AG04449 (cell line): ENCODE measurements at places on chromosomes 3 and 15.

- no peak for DNase-seq
Measured at GRCh38 chr3:47455806-47456452, 19.8 kb downstream of the SCAP start.

- DNase-seq: no peak
Measured at GRCh38 chr3:28077572-28077971, 163.8 kb upstream of the CMC1 start.

- no peak for DNase-seq
Measured at GRCh38 chr3:141274411-141275031, 42.9 kb downstream of the PXYLP1 start.

GRCh38 chr3:161263057-161263456 is 41.9 kb downstream of the NMD3 start:
- DNase-seq: peak; percentile 40

DNA sequence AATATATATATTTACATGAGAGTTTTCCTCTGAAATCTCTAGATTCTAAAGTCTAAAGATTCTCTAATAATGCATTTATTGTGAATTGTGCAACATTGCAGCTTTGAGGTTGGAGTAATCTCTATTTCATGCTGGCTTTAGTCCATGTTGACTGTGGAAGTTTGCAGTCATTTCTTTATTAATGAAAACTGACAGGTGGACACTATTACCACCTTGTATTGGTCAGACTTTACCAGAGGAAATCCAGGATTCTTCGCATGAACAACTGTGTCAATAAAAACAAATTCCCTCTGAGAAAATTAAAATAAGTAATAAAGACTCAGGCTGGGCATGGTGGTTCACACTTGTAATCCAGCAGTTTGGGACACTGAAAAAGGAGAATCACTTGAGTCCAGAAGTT is 274.1 kb downstream of the SHQ1 start:
- no peak for DNase-seq

GRCh38 chr3:68468695-68469375 is 463.5 kb downstream of the TAFA4 start:
- DNase-seq: no peak

DNA sequence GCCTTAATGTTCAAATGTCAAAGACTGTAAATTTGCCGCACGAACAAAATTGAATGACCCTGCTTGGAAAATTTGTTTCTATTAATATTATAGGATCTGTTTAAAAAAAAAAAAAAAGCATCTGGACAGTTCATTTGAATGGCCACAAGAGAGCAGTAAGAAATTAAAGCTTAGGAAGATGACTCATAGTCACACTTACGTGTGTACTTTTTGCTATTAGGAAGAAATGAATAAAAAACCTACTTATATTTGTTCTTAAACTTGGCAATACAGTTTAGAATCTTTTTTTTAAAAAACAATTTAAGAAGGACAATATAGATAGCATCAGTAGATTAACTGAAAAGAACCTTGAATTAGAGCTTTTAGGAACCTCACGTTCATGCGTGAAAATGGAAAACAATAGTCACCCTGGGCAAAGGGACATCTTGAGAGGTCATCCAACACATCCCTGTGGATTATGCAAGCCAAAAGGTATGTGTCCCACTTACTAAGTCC is 621.8 kb downstream of the MECOM start:
- no peak for DNase-seq

DNA sequence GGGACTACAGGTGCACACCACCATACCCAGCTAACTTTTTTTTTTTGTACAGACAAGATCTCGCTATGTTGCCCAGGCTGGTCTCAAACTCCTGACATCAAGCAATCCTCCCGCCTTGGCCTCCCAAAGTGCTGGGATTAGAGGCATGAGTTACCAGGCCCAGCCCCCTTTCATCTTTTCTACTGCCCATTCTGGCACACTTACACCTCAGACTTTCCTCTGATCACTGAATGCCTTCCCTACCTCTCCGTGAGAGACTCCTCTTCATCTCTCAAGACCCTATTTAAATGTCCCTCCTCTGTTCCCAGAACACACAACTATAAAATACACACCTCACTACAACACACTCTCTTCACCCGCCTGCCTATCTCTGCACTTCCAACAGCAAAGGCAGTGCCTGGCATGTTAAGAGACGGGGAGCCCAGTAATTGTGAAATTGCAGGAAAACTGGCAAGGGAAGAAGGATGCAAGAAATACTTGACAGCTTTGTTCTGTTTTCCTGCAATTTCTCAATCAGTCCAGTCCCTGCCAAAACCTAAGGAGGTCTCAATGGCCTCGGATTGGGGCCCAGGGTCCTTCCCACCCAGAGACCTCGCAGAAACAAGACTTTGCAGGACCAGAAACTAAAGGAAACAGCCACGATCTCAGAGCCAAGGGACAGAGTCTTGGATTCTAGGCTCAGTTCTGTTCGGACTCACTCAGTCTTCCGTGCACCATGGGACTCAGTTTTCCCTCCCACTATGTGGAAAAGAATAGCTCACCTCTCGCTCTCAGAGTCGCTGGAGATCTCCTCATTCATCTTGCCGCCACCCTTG is 849 bp downstream of the RRP9 start:
- no peak for DNase-seq

DNA sequence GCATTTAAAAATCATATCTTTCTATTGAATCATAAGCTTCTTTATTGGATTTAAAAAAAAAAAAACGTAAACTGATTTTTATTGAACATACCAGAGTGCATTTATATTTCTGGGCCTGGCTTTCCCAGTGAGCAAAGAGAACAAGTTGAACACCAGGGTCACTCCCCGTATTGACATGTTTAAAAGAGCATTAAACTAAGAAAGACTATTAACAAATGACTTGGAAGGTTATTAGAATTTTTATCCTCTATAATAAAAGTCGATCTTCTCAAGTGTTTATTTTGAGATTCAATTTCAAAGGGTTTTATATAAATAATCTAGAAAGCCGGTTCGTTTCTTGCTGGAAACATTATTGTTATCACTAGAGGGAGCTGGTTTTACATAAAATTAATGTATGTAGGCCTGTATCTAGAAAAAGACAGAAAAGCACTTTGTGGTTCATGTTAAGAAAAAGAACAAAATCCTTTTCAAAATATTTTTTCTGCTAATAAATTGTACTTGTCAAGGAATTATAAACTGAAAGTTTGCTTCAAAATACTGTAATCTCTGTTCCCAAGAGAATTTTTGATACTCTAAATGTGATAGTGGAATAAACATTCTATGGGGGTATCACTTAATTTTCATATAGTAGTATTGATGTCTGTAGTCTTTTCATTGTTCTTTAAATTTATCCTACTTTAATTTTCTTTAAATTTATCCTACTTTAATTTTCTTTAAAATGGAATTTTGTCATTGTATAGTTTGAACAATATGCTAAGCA is 321.8 kb upstream of the MME start:
- DNase-seq: no peak

- DNase-seq: no peak
Measured at GRCh38 chr3:65539616-65540015, 499.1 kb downstream of the MAGI1 start.

DNA sequence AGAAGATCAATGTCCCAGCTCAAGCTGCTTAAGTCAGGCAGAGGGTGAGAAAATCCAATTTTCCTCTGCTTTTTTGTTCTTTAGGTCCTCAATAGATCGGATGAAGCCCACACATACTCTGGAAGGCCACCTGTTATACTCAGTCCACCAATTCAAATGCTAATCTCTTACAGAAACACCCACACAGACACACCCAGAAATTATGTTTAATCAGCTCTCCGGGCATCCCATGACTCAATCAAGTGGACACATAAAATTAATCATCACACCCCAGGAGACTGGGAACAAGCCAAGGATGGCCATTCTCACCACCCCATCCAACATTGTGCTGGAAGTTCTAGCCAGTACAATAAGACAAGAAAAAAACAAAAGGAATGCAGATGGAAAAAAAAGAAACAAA is 67.8 kb upstream of the SLC24A5 start:
- no peak for DNase-seq

DNA sequence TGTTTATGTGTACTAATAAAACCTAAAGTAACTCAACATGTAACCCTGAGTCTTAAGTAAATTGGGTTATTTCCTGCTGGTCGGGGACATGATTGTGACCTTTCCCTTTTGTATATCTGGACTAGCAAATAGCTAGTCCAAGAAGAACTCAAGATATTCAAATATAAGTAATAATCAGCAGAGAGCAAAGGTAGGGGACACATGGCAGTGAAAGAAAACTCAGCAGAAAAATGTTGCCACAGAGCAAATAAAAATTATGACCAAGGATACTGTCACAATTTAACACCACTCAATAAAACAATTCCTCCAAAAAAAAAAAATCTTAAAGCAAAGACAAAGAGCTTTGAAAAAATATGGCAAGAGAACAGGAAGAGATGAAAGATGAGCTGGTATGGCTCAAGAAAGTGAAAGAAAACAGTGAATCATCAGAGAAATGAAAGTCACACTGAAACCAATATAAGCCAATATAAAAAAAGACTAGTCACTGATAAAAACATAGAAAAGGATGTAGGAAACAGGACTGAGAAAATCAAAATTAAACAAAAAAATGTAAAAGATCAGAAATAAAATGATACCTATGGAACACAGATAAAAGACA is 43.4 kb downstream of the HLTF start:
- DNase-seq: no peak

DNA sequence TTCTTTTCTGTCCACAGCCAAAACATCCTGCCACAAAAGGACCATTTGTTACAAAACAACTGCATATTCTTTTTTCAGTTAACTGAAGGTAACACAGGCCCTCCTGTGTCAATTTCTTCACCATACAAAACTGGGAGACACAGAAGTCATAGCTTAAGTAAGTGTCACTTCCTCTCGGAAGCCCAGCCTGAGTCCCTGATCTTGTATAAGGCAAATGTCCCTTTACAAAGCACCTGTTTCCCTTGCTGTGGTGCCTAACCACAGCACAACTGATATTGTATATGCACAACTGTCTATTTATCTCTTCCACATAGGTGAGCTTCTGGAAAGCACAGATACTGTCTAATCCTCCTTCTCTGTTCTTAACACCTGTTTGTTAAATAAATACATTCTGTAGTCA is 293.7 kb downstream of the FHIT start:
- no peak for DNase-seq

DNA sequence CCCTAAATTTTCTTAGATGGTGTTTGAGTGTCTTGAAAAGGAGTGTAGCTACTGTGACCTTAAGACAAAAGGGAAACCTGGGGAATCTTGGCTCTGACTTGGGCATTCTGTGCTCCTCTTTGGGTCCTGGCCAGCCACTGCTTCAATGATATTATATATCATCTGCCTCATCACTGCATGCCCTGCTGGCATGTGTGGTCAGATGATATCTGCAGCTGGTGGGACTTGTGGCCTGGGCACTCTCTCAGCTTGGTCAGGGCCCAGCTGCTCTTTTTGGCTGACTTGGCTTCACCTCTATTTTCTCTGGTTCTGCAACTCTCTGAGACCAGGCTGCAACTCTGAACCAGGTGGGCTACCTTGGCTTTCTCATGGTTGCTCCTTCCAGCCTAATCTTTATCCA is 446.1 kb upstream of the RARB start:
- no peak for DNase-seq

GRCh38 chr15:53580366-53580765 is 179.1 kb downstream of the WDR72 start:
- no peak for DNase-seq

GRCh38 chr15:60101416-60101815 is 97.3 kb downstream of the FOXB1 start:
- no peak for DNase-seq

DNA sequence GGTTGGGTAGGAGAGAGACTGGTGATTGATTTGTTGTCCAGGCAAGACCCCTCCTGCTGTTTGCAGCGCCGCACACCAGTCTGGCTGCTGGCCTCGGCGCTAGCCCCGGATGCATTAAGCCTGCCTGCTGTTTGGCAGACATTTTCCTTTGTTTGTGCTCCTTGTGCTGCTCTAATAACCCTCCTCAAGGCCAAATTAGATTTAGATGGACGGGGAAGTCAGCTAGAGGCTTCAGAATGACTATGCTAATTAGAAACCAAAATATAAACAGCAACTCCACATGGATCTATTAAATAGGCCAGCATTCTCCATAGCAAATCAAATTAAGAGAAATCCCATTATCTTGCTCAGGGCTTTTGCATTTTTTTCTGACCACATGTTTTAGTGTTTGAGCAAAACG is 445.2 kb downstream of the SQOR start:
- no peak for DNase-seq

DNA sequence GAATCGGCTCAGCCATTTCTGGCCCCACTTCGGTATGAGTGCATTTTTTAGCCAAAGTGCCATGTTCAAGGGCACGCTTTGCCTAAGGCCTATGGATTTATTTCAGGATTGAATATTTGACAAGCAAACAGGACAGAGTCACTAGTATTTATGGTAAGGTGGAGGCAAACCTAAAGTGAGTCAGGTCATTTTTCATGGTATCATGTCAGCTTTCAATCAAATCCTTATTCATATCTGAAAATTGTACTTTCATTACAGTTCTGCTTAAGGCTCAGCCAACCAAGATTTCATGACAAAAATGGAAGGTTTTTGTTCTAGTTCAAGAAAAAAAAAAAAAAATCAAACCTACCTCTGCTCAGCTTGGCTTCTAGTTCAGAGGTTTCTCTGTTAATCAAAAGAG is 30.5 kb upstream of the ICE2 start:
- no peak for DNase-seq

DNA sequence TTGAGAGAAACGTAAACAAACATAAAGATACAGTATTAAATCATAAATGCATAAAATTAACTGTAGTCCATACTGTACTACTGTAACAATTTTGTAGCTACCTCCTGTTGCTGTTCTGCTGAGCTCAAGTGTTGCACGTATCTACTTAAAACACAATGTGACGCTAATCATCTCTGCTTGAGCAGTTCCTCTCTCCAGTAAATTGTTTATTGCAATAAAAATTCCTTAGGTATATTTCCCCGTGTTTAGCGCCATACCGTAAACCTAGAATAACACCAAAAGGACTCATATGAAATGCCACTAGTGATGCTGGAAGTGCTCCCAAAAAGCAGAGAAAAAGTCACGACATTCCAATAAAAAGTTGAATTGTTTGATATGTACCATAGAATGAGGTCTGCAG is 152.3 kb downstream of the LRRN1 start:
- no peak for DNase-seq

GRCh38 chr15:40955930-40956540 is 2.8 kb downstream of the CHAC1 start:
- no peak for DNase-seq
